ENCODE measurements at places on chromosomes 5 and 9. TPM values are rescaled to one million over a fixed set of nuclear protein-coding genes. Genes with fewer than 3 reads are reported as not detected.

Gene AKNA
- 10.9 TPM for total RNA-seq

Gene NTRK2
- 0.67 TPM for total RNA-seq

Gene PSMB7
- 397 TPM for total RNA-seq

Gene CCDC152
- total RNA-seq: 0.34 TPM

Gene ADRA1B
- total RNA-seq: 5.8 TPM

Gene FOXD4
- under 0.01 TPM for total RNA-seq

Gene CCDC112
- total RNA-seq: 7.3 TPM

Gene PCDHB16
- not detected for total RNA-seq

Gene INSYN2B
- 0.34 TPM for total RNA-seq

Gene FYB1
- total RNA-seq: 2.7 TPM
